ENCODE measurements at places on chromosomes 12 and 14.
A peak's percentile ranks its signal among the peaks of the same experiment; 100 is the strongest.

- peak; percentile 31 for DNase-seq
These were observed 318.8 kb downstream of the NAV3 start for GRCh38 chr12:78149459-78149858.

GRCh38 chr14:105629886-105630215 lies 103.5 kb downstream of the TMEM121 start:
- no peak for DNase-seq

DNA sequence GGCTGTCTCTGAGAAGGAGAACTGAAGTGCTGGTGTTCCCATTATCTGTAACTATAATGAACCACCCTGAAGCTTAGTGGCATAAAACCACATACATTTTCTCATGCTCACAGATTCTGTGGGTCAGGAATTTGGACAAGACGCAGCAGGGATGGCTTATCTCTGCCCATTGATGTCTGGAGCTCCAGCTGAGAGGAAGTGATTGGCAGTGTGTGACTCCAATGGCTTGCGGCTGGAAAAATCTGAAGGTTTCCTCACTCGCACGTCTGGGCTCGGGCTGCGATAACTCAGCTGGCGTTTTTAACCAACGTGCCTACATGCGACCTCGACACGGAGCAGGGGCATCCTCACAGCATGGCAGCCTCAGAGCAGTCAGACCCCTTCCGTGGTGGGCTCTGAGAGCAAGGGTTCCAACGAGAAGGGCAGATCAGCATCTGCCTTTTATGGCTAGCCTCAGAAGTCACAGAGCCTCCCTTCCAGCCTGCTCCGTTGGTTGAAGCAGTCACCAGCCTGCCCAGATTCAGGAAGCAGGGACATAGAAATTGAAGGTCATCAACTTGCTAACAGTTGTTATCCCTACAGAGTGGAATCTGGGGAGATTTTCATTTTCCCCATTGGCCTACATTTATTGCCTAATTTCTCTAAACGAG lies 143.3 kb upstream of the BCL2L14 start:
- no peak for DNase-seq

- no peak for DNase-seq
These were observed 47.3 kb upstream of the BCL2L14 start for GRCh38 chr12:12023456-12023855.

- DNase-seq = no peak
These were observed 27.9 kb upstream of the TCL1A start for GRCh38 chr14:95741781-95742180.

DNA sequence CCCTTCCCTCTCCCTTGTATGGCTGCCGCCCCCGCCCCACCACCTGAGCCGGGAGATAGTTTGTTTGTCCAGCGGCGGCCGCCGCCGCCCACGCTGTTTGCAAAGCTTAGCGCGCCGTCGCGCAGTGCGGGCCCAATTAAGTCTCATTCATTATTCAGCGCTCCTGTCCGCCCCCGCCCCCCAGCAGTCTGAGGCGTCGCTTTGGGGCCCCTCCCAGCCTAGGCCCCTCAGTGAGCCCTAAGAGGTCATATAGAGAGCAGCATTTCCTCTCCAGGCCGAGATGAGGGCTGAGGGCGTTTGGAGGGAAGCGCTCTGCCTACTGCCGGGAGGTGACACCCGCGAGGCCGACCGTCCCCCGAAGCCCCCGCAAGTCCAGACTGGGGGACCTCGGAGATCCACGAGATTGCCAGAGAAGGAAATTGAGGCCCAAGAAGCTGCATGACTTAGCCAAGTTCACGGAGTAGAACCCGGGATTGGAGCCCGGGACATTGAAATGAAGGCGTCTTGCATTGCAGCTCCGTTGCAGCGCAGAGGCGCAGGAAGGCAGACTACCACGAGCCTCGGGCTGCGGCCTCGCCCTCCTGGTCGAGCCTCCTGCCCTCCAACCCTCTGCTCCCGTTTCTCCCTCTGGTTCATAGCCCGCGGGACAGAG lies at the start of gene DNAJC22:
Gene DNAJC22, plus strand, starts transcription at position 230 of the 652 bp plus-strand sequence. CDS start 1,985 bp downstream, outside the sequence.
- DNase-seq = no peak

- DNase-seq = no peak
These were observed 24.5 kb downstream of the MMP17 start for GRCh38 chr12:131852551-131853299.

DNA sequence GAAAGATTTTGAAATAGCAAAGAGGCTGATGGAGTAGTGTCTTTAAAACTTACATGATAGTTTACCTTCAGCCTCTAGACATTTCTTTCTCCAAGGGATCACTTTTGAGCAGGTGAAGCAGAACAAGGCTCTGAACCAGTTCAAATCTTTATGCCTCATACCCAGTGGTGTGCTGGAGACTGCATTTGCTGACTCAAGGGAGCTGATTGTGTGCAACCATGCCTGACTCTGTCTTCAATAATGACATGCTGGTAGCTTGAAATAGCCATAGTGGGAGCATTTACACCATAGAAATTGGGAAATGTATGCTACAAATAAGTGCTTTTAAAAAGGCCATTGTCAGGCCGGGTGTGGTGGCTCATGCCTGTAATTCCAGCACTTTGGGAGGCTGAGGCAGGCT lies 482.0 kb downstream of the TMTC2 start:
- no peak for DNase-seq

DNA sequence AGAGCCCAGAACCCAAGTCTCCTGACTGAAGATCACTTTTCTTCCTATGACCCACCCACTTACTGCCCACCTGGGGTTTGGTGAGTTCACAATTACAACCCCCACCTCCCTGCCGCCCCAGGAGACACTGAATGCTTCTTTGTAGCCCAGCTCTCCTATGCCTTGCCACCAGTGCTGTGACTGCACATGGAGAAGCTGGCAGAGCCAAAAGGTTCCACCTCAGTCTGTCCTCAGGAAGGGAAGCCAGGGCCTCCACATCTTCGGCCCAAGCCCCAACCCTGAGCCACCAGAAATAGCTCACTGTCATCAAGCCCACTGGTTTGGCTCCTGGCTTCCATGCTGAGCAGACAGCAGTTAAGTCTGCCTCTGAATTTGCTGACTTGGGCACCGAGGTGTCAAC lies 25.6 kb downstream of the OTUB2 start:
- no peak for DNase-seq

DNA sequence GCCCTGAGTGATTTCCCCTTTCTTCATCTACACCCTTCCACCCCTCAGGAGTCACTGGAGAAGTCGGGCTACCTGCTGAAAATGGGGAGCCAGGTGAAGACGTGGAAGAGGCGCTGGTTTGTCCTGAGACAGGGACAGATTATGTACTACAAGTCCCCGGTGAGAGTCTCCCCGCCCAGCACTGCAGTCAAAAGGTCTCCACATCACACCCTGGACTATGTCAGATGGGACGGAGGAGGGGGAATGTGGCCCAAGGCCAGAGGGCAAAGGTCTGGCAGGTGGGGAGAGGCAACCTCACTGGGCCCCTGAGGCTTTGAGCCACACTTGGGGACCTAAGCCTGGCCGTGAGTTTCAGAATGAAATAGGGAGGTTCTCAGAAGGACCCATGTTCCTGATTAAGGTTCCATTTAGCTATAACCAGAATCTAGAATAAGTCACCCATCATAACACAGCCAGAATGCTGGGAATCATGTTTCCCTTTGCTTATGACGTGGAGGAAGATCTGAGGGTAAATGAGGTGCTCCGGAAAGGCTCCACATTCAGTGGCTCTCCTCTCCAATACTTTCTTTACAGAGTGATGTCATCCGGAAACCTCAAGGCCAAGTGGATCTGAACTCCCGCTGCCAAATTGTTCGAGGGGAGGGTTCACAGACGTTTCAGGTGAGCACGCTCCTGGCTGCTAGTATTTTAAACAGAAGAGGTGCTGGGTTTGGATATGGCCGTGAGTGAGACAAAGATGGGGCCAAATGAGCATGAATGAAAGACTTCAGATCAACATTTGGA lies 26.6 kb downstream of the PIGH start:
- no peak for DNase-seq

GRCh38 chr14:73188501-73188911 lies 48.8 kb upstream of the PAPLN start:
- DNase-seq = no peak

DNA sequence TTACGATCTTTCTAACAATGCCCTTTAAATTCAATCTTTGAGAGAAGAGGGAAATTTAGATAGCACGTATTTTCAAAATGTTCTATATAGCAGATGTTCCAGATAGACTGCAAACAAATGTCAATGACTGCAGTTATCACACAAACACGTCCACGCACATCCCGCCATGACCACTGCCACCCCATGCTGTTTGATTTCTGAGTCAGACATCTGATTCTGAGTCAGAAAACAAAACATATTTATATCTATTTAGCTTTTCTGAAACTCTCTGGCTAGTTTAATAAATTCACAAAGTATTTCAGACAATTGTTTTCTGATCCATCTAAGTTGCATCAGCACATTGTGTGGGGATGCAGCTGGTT lies 105.9 kb upstream of the BCAT1 start:
- DNase-seq = no peak

DNA sequence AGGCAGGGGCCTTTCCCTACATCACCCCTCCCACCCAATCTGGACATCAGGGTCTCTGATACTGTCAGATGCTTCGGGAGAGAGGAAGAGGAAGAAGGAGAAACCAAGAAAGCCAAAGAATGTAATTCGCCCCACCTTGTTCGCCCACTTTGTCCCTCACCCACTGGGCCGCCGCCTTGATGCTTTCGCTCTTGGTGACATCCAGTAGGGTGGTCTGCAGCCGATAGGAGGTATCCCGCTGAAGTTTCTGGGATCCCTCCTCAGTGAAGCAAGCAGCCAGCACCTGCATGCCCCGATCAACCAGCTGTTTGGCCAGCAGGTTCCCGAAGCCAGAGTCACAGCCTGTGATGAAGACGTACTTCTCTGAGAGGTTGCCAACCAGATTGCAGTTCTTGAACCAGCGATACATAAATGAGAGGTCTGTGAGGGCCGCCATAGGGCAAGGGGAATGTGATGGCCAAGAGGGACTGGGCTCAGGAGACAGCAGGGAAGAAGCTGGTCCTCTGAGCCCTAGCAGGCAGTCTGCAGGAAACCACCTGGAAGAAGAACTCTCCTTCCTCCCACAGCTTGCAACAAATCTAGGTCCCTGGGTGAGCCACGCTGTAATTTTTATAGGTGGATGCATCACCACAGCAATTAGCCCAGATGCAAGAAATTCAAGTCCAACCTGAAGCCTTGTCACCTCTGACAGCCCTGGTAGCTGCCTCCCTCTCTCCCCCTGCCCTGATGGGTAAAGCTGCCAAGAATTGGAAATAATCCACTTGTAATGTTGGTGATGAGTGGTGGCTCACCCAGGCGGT lies at the start of gene SDR9C7:
Gene SDR9C7, minus strand, starts transcription at position 583 of the 800 bp plus-strand sequence. Its CDS starts 147 bp downstream, at position 436.
- DNase-seq = no peak

DNA sequence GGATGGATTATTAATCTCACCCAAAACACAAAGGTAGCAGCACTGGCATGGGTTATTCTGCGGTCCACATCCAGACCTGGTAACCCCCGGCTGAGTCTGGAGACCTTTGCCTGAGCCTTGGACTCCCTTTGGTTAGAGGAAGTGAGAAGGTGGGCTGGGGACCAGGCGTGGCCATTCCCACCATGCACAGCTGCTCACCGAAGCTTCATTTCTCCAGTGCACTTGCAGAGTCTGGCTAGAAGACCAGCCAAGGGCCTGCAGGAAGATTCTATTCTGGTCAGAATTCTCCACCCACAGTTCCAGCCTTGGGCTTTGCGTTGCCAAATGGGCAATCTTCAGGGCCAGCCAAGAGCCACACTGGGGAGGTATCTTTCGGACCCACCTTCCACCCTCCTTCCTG lies 73.0 kb downstream of the LGMN start:
- DNase-seq = no peak

GRCh38 chr14:76911473-76911872 lies 85.3 kb downstream of the LRRC74A start:
- DNase-seq = no peak

DNA sequence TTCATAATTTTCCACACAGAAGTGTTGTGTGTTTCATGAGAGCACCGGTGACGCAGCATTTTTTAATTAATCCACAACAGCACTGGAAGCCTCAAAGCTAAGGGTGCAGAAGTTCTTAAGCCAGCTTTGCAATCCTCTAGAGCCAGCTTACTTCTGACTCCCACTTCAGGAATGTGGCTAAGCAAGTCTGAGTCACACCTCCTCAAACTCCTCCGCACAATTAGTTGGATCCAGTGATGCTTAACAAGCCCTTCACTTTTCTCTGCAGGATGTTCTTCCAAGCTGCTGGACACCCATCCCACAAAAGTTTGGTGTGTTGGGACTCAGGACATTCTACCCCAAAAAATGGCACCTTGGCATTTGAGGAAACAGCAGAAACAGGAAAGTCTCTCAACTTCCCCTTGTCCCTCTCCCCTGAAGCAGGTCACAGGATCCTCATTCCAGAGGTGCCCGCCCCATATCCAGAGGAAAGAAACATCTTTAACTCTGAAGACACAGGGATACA lies 210.0 kb downstream of the PPM1H start:
- peak; percentile 31 for DNase-seq

DNA sequence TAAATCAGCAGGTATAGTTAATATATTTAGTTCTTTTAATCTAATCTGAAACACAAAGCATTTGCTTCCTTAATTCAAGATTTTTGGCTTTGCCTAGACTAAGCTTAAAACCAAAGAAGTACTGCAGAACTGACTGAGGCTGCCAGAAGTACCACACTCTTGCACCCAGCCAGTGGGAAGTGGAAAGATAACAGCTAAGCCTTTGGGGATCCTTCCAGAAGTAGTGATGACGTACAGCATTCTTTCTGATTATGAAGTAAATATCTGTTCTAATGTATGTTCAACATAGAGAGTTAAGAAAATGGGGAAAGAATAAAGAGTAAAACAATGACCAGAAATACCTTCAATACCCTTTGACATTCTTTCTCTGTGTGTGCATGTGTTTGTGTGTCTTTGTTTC lies 19.3 kb downstream of the NTF3 start:
- no peak for DNase-seq

Measured in hippocampal formation (tissue), 2 donors.